Activated T-cell treated with anti-CD3 and anti-CD28 coated beads, Interleukin-2, amount 50 U/mL, for 4 hours (primary cell): ENCODE measurements at places on chromosomes 1 and 21. TPM values are rescaled to one million over a fixed set of nuclear protein-coding genes. Genes with fewer than 3 reads are reported as not detected.
A peak's percentile ranks its signal among the peaks of the same experiment; 100 is the strongest.

DNA sequence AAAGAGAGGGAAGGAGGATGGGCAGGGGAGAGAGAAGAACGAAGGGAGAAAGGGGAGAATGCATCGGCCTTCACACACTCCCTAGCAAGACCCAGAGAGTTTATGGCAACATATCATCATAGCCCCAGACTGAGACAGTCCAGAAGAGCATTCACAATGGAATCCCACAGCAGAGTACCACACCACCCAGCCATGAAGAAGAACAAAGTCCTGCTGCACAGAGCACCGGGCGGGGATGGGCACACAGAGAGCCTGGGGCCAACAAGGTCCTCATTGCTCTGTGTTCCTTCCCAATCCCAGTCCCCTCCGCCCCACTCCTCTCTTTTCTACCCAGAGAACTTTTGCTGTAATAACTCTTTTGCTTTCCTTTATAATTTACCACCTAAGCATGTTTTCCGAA, 118.1 kb upstream of the TMPRSS2 start:
- no peak for DNase-seq

- DNase-seq, result no peak
Observed at GRCh38 chr1:208577381-208577905, 333.3 kb upstream of the PLXNA2 start.

DNA sequence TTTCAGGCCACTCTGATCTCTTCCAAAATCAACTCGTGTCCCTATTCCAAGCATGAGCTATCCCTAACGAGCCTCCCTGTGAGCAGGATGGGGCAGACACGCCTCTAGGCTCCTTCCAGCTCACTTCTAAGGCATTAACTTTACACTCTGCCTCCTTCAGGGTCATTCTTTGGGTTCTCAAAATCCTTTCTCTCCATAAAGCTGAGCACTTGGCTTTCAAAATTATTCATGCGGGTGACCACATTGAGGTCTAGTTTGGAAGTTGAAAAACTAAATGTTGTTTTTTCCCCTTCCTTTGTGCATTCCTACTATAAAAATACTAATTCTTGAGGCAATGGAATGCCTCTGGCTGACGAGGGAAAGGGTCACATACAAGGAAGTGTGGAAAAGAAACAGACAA, 33.5 kb upstream of the BMP8B start:
- DNase-seq, result no peak

DNA sequence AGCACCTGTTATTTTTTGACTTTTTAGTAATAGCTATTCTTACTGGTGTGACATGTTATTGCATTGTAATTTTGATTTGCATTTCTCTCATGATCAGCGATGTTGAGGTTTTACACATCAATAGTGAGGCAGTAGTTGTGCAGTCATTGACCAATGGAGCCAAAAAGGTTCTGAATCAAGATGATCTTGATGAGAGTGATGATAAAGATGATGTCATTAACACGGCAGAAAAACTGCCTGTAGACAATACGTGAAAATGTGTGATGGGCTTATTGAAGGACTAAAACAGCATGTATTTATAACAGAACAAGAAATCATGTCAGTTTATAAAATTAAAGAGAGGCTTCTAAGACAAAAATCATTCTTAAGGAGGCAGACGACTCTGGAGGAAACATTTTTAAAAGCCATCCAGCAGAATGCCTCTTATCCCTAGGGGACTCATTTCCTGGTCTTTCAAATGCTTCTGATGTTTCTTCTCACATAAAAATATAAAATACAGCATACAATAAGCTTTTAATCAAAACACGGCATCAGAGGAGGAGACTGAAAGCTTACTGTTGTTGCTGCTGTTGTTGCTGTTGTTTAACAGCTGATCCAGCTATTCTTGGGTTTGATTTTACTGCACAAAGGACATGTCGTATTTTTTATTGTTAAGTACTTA, 400.3 kb downstream of the LTN1 start:
- DNase-seq, result no peak

DNA sequence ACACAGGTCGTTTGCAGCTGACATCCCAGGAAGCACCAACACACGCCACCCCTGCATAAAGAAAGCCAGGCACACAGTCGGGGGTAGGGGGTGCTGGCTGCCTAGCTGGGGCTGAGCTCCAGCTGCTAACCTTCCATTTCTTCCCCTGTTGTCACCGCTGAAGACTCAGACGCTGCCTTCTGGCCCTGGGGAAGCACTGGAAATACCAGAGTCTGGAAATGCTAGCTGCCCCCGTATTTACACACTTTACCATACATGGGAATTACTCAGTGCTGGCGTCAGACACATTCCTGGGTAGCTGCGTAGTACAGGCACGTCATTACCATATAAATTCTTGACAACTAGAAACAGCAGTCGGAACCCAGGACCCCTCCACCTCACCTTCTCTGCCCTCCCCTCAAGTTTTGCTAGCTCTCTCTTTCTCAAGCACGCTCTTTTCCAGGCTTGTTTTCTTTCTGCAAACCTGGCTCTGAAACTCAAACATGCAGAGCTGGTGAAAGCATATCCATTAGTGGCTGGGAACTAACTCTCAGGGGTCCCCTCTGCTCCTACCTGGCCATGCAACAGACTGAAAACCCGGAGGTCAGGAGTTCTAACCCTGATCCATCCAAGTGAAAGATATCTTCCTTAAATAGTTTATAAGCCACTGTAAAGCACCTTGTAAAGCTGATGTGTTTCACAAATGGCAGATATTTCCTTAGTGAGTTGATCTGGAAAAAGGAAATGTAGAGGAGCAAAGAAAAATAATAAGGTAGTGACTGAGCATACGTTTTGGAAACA, 3.3 kb downstream of the CSRP1 start:
- DNase-seq, result no peak

DNA sequence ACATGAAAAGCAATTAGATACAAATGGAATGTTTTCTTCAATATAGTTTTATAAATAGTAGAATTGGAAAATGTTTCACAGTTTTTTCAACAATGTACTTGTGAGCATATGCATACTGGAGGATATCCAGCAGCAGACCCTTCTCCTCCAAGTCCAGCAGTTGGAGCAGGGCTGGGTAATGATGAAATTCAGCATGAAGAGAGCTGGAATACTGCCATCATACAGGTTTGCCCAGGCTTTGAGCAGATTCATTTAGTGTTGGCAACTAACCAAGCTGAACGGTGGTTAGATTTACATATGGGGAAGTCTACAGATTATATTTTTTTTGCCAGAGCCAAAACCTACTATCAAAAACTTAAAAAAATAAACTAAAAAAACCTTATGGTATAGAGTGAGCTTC, 38.3 kb downstream of the WDR3 start:
- no peak for DNase-seq

- DNase-seq, result no peak
Observed at GRCh38 chr1:152104854-152105253, 10.4 kb downstream of the TCHH start.

GRCh38 chr1:208243967-208244916, at the start of gene PLXNA2:
PLXNA2 (minus strand) TSS chr1:208244384; CDS start chr1:208217922, 26,462 bp downstream.
- DNase-seq, result peak; percentile 51

- DNase-seq, result no peak
Observed at GRCh38 chr1:41093826-41094225, 72.3 kb upstream of the SLFNL1 start.

DNA sequence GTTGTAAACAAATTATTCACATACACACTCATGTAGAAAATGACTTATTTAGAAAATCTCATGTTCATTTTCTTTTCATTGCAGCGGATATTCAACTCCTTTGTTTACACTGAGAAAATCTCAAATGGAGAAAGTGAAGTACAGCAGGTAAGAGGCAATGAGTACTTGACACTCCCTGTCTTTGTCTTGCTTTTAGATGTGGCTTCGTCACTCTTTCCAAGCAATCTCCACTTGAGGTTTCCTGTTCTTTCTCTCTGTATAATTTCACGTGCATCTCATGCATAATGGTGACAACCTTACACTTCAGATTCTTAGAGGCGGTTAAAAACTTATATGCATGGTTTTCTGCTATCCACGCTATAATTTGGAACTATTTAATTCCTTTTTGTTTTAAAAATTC, 80.6 kb downstream of the CACHD1 start:
- DNase-seq, result no peak

- no peak for DNase-seq
Observed at GRCh38 chr1:94514095-94514727, 27.3 kb downstream of the F3 start.

DNA sequence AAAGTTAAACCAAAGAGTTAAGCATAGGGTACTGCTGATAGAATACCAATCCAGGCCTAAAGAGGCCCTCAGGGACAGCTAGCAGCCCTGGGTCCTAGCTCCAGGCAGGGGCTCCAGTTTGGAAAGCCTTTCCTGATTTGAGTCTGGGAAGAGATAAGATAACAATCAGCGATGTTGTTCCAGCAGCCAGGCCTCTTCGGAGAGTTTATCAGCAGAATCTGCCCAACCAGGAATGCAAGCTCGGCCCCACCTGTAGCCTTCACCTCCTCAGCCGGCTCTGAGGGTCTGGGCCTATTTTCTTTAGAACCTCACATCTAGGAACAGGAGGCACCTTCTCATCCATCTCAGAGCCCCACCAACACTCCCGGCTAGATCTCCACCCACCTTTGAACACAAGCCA, 42.6 kb downstream of the PLEKHA6 start:
- DNase-seq, result no peak

DNA sequence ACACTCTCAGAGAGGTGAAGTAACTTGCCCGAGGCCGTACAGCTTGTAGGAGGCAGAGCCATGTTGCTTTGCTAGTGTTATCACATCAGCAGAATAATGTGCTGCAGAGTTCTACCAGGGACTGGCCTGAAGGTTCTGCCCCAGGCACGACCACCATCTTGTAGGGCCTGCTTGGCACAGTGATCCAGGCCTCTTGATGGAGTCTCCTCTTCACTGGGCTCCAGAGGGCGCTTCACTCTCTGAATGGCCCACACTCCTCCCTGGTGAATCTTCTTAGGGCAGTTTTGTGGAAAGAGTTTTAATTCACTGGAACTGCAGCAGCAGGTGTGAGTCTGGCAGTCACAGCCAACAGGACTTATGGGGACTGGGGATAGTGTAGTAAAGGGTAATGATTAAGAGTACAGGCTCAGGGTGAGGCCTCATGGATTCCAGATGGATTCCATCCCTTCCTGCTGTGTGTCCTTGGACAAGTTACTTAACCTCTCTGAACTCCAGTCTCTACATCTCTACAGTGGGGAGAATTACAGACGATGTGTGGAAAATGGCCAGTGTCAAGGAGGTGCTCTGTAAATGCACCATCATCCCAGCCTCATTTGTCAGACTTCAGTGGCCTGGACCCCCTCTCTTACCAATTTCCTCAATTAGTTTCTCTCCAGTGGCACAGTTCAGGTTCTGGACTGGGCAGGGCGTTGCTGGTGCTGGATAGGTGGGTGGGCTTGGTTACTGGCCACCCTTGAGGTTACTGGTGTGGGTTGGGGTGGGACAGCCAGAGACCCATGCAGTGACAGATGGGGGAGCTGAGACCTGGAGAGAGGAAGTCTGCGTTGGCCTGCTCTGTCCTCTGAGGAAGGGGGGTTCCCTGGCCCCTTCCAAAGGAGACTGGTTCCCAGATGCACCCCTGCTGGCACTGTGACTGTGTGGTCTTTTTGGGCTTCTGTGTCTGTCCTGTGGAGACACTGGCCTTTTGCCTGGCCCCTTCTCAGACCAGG, 45.9 kb upstream of the CSF3R start:
- DNase-seq, result no peak

- DNase-seq, result no peak
Observed at GRCh38 chr1:41927118-41927517, 8.4 kb upstream of the HIVEP3 start.

GRCh38 chr1:19811206-19811851, 3.8 kb downstream of the RNF186 start:
- DNase-seq, result peak; percentile 29

The SPATA17 gene
- total RNA-seq, result not detected

The LRRIQ3 gene
- 1.4 TPM for total RNA-seq

The TPTE gene
- not detected for total RNA-seq

The GPR37L1 gene
- not detected for total RNA-seq
